Putamen (tissue), 1 donor: ENCODE measurements at places on chromosomes 2 and 18.

- no peak for DNase-seq
Observed at GRCh38 chr18:51593931-51594330, 396.4 kb upstream of the MEX3C start.

DNA sequence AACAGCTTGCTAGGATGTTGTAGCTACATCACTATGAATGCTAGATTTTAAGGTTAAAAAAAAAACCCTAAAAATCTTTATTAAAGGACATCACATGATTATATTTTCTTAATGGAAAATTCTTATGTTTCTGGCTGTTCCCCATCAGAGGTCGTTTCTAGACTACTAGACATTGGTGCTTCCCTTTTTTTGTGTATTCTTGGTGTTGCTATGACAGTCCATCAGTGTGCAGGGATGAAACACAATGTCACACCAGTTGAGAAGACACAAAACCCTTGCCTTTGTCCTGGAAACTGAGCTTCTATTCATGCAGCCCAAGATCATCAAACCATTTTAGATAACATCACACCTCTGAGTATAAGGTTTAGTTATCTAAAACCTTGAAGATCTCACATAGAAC, 19.9 kb upstream of the TMEM131 start:
- no peak for DNase-seq

DNA sequence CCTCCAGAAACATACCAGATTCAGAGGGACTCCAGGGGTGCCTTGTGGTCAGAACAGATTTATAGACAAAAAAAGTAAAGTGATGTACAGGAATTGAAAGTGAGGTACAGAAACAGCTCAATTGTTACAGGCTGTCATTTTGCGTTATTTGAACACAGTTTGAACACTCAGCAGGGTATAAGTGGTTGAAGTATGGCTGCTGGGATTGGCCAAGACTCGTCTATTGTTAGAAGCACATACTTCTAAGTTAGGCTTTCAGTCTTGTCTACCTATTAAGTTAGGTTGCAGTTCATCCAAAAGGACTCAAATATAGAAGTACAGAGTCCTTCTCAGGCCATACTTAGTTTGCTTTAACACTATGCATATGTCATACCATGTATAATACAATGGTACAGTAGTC, 21.0 kb upstream of the GRB14 start:
- no peak for DNase-seq

DNA sequence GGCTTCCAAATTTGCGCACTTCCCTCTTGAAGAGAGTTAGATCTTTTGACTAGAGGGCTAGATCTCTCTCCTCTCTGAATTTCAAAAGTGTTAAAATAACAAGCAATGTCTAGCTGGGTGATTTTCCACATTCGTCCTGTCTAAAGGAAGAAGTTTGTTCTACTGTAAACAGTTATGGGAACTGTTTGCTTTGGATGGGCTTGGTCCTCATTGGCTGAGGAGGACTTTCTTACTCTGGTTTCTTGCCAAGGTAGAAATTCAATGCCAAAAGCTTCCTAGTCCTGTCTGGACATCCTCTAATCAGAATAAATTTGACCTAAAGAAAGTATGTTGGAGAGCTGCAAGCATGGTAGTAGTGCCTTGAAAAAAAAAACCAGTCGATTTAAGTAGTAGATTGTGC, 47.4 kb upstream of the RAPH1 start:
- no peak for DNase-seq

DNA sequence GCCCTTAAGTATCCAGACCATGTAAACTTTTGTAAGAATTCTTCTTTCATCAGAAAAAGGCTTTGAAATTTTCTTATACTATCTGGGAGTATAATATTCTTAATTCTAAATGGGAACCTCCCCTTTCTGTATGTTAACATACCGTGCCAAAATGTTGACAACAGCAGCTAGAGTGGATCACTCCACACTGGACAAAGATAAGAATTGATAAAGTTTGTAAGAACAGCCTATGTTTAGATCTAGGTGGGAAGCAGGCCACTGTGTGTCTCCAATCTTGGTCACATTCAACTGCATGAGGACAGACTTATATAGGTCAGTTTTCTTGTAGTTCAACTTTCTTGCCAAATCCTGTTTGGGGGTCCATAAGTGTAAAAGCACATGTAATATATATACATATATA, 235.7 kb downstream of the RPIA start:
- DNase-seq, result no peak

GRCh38 chr2:20150806-20151571, 73.9 kb downstream of the SDC1 start:
- DNase-seq, result no peak
